Activated B cell treated with CpG ODN at 0.5 μM for 24 hours (primary cell): ENCODE measurements at places on chromosomes 5 and 9.

- DNase-seq: peak; percentile 70
These were observed 762 bp upstream of the ST6GALNAC4 start for GRCh38 chr9:127917603-127918002.

- DNase-seq: no peak
These were observed 41.5 kb upstream of the NOTCH1 start for GRCh38 chr9:136587145-136587943.

DNA sequence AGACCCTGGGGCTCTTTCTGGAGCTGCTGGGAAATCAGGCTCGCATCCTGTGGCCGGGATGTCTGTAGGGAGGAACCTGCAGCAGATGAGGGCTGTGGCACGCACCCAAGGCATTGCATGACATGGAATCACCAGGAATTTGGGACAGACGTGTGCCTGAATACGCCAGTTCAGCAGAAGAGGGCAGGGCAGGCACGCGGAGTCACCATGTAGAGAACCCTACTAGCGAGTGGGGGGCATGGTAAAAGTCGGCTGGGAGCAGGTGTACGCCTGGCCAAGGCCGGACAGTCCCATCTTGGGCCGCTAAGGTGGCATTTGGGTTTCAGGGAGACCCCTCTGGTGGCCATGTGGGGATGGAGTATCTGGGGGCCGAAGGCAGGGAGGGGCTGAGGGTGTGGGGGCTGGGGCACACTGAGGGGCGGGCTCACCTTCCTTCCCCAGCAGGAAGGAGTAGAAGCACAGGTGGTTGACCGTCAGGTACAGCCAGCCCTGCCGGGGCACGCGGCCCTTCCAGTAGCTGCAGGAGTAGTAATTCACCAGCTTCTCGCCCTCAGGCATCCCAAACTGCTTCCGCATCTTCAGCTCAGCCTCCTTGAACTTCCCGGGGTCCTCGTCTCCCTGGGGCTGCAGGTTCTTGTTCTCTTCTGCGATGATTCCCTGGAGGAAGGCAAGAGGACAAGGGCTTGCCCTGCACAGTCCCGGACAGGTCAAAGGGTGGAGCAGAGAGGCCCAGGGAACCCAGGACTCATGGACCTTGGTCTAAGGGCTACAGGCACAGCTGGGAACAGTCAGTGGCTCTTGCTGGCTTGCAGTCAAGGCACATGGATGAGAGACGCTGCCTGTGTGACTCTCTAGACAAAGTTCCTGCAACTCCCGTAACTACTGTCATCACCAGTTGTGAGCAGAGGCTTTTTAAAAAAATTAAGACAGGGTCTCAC lies 13.5 kb downstream of the TBC1D9B start:
- DNase-seq: no peak

DNA sequence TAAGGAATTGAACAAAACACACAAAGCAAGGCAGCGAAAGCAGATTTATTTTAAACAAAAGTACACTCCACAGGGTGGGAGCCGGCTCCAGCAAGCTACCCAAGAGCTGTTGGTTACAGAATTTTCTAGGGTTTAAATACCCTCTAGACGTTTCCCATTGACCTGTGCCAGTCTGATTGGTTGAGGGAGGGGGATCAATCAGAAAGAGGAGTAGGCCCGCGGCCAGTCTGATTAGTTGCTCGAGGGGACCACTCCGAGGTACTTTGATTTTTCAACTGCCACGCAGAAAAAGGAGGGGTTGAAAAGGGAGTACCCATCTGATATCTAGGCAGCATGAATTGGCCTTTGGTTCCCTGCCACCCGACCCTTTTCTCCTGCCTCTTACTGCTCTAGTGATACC lies 998 bp downstream of the SRP19 start:
- DNase-seq: no peak

GRCh38 chr9:2611961-2612360 lies 9.6 kb upstream of the VLDLR start:
- DNase-seq: no peak
